SJSA1 (cell line): ENCODE measurements at places on chromosomes 11 and 22.

- H3K27ac ChIP-seq: peak within 1 kb of the TSS; percentile 53
- peak within 1 kb of the TSS; percentile 66 for H3K4me3 ChIP-seq
- peaks cover 14% of the 10 kb centered on the region for H3K36me3 ChIP-seq
- DNase-seq: peak; percentile 42
Measured at GRCh38 chr11:27700351-27701301, at the start of gene BDNF. Gene BDNF, minus strand, starts transcription at chr11:27700455. Its CDS starts 41,891 bp downstream, at chr11:27658564.

- peaks cover 19% of the 10 kb centered on the region for H3K4me1 ChIP-seq
- H3K27ac ChIP-seq: no peak overlapping the region
- no peak for DNase-seq
Measured at GRCh38 chr11:129119036-129119435, 73.1 kb downstream of the ARHGAP32 start.

- H3K27ac ChIP-seq: peak overlapping the region; percentile 100
- no peaks in the 10 kb centered on the region for H3K27me3 ChIP-seq
- H3K36me3 ChIP-seq: peaks cover 12% of the 10 kb centered on the region
- peak; percentile 67 for DNase-seq
- H3K4me3 ChIP-seq: peak overlapping the region; percentile 39
Measured at GRCh38 chr11:12088047-12088481, 22.3 kb upstream of the MICAL2 start.

- H3K4me1 ChIP-seq: no peaks in the 10 kb centered on the region
- no peak overlapping the region for H3K4me3 ChIP-seq
- H3K36me3 ChIP-seq: no peaks in the 10 kb centered on the region
- no peak for DNase-seq
Measured at GRCh38 chr11:121930004-121930965, 185.7 kb downstream of the BLID start.

- no peak overlapping the region for H3K27ac ChIP-seq
- H3K27me3 ChIP-seq: no peaks in the 10 kb centered on the region
- H3K4me1 ChIP-seq: no peaks in the 10 kb centered on the region
- no peaks in the 10 kb centered on the region for H3K36me3 ChIP-seq
- no peak overlapping the region for H3K4me3 ChIP-seq
- DNase-seq: no peak
Measured at GRCh38 chr11:129701706-129702105, 113.9 kb upstream of the TMEM45B start.
